ENCODE measurements at places on chromosomes 7 and 10.

GRCh38 chr10:62433181-62433692 lies 59.1 kb downstream of the ZNF365 start:
- DNase-seq, result peak; percentile 99

DNA sequence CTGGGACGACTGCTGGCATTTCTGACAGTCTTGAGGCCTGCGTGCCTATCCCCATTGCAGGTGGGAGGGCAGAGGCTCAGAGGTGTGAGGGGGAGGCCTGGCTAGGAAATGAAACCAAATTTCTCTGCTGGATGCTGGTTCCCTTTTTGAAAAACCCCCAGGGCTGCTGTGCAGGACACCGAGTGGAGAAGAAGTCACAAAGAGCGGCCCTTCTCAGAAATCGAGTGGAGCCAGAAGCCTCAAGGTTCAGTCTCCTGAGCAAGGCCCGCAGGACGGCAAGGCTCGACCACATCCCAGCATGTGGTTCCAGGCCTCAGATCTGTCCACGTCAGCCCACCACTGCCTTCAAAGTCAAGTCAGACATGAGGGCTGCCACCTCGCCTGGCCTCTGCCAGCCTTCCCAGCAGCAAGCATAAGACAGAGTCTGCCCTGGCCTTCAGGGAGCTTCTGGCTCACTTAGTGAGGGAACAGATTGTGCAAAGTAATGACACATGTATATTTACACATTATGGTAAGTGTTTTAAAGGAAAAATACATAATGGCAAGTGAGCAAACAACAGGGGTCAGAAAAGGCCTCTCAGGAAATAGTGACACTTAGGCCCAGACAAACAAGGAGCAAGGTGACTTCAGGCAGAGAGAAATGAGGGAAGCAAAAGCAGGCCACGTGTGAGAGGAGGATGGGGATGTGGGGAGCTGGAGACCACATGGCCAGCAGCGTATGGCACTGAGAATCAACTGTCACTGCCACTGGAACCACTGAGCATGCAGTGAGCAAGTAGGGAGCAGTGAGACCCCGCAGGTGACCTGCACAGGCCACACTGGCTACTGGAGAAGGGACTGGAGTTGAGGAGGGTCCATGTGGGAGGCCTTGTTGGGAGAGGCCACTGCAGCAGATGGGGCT lies 86.7 kb downstream of the ARHGAP22 start:
- no peak for DNase-seq

DNA sequence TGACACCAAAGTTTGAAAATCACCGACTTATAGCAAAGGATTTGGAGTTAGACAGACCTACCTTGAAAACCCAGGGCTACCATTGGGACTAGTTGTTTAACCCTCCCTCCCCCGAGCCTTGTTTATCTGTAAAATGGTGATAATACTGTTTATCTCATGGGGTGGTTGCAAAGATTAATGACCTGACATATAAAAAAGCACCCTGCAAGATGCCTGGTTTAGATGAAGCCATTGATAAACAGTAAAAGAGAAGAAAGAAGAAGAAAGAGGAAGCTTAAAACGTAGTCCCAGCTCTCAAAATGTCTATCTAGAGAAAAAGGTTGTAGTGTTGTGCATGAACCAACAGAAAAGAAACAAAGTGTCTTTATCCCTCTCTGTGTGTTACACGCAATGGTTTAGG lies 145.7 kb downstream of the FGFR2 start:
- no peak for DNase-seq

GRCh38 chr7:102042016-102042656 lies 224.7 kb downstream of the CUX1 start:
- peak; percentile 56 for DNase-seq

GRCh38 chr7:157826566-157826965 lies 489.8 kb downstream of the DNAJB6 start:
- no peak for DNase-seq

DNA sequence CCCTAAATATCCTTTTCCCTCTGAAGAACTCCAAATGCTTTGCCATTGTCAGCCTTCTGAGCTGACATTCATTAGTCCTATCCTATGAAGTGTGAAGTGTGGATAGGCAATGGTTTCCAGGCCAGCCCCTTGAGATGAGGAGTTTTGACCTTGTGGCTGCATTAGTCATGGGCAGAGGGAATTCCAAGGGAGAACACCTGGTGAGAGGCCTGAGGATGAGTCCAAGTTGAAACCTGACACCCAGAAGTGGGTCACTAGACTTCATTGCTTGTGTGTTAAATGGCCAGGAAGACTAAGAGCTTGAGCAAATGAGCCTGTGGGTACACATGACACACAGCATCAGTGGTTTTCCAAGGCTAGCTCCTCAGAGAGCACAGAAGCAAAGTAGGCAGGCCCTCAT lies 260.8 kb downstream of the SKAP2 start:
- DNase-seq, result peak; percentile 22

DNA sequence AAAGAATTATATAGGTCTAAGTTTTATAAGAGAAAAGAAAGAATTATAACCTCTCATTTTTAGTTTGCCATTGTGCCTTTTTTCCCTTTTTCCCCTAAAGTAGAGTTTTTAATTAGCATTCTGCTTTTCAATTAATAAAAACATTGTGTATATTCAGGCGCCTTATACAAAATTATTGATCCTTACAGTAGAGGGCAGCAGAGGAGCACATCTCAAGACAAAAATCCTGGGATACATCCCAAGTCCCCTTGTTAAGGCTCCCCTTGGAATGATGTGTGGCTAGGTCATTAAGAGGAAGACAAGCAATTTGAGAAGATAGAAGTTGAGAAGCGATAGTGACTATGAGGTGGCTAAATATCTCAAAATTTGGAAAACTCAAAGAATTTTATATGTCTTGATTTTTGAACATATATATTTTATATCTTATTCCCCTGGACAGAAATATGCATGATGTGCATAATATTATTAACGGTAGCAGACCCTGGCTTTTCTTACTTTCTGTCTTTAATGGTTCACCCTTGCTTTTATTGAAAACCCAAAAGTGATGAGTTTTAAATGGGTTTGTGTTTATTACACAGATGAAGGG lies 19.1 kb upstream of the TPK1 start:
- peak; percentile 21 for DNase-seq

DNA sequence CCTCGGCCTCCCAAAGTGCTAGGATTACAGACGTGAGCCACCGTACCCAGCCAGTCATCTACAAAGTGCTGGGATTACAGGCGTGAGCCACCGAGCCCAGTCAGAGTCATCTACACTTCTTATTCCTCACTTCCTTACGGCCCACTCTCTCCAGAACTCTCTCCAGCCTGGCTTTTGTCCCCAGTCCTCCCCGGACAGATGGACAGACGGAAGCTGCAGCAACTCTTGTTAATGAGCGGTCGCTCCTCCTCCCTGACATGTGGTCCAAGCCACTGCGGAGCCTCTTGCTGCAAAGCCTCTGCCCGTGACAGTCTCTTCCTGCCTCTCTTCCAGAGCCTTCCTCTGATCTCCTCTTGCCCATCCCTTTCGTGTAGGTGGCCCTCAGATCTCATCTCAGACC lies 45.9 kb downstream of the TMEM270 start:
- no peak for DNase-seq

- DNase-seq, result no peak
These were observed 23.8 kb upstream of the GLCCI1 start for GRCh38 chr7:7944619-7945282.

DNA sequence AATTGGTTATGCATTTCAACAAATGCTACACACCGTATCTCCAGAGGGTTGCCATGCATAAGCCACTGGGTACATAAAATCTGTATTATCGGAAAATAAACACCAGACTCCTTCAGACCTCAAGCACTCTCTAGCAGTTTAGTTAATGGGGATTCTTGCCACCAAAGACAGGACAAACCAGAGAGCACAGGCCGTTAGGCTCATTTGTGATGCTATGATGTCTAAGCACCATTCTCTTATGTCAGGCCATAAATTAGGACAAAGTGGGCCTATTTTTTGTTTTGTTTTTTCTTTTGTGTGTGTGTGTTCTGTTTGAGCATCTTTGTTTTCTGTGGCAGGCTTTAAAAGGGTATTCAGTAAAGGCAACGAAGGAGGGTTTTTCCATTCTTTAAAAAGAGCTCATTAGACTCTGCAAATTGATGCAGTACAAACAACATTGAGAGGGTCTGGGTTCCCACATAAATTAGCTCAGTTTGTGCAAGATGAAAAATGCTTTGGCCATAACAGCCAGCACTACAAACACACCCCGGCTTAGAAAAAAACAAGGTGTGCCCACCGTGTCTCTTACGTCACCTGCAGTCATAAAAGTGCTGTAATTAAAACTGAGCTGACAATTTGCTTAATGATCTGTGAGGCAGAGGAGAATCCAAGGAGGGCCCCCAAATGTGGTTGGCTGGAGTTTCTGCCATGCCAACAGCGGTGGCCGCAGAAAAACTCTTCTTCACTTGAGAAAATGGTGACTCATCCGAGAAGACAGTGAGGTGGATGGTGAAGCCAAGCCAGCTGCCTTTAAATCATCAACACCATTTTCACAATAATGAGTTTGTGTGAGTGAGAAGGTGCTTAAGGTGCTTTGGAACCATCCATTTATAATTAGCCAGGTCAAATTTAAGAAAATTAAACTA lies 297.9 kb downstream of the GATA3 start:
- no peak for DNase-seq

- no peak for DNase-seq
These were observed 39.8 kb downstream of the ASB4 start for GRCh38 chr7:95525503-95525902.

DNA sequence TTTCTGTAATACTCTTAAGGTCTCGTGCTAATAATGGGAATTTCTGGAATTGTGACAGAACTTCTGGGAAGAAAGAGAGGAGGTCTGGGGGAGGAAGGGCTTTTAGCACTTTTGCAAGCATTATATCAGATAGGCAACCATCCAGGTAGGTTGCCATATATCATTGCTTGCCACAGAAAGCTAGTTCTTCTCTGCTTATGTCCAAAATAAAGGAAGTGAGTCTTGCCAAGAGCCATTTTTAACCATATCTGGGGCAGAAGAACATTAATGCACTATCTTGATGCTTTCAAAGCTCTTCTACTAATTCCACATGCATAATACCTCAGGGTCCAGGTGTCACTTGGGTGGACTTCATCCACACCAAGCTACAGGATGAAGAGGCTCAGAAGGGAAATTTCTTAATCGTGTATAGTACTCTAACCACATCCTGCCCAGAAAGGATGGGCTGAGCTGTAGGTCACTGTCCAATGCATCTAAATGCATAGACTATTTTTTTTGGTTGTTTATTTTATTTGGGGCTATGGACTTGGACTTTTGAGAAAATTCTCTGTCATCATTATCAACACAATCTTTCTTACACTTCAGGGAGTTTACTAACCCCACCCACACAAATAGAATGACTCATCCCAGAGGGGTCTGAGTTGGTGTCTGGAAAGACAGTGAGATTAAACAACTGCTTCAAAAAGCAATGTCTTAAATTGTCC lies 68.9 kb upstream of the ADO start:
- peak; percentile 67 for DNase-seq

DNA sequence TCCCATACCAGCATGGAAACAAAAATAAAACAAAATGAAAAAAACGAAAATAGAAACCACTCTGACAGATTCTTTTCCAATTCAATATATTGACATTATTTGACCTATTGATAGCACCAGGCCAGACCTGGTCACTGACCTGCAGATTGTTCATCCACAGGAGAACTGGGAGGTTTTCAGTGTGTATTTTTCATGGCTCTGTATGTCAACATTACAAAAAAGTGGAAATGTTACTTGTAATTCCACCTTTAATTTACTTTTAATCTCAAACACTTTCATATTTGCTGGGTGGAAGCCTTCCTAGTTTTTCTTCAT lies 2.9 kb downstream of the HKDC1 start:
- DNase-seq, result no peak
